ENCODE measurements at places on chromosomes 2 and 18.

DNA sequence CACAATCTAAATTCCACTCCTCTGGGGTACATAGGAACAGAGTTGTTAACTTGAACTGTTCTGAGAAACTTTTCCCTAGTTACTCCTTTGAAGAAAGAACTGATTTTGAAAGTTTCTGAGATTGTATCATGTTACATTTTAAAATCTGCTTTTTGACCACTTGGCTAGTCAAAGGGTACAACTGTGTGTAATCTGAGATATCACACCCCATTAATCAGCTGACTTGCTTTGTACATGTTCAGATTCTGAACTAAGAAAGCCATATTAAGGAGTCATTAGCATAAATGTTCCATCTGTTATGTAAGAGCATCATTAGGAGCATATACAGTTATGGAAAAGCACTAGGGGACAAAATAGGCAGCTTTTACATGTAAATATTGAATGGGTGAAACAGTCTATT, 3.8 kb upstream of the WDR35 start:
- no peak for DNase-seq

- DNase-seq = no peak
These were observed 11.5 kb upstream of the C2orf42 start for GRCh38 chr2:70202236-70202806.

DNA sequence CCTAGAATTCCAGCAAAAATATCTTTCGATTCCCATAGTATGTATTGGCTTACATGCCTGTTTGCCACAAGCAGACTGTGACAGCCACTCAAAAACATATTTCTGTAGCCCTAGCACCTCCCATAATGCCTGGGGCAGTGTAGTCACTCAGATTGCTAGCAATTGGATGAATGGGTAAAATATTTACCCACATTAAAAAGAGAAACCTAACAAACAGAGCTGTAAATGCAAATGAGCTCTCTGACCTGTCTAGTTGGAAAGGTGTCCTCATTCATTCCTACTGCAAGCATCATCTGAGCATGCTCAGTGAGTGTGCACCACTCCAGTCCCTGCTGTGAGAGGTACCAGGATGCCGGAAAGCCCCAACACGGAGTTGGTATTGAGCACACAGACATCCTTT, 234.0 kb upstream of the RAB12 start:
- no peak for DNase-seq

- no peak for DNase-seq
These were observed 23.2 kb upstream of the GORASP2 start for GRCh38 chr2:170905864-170906263.

- DNase-seq = peak; percentile 41
These were observed 135.3 kb downstream of the INSIG2 start for GRCh38 chr2:118223511-118223991.

- DNase-seq = peak; percentile 17
These were observed 175.6 kb downstream of the MC4R start for GRCh38 chr18:60196836-60197606.

DNA sequence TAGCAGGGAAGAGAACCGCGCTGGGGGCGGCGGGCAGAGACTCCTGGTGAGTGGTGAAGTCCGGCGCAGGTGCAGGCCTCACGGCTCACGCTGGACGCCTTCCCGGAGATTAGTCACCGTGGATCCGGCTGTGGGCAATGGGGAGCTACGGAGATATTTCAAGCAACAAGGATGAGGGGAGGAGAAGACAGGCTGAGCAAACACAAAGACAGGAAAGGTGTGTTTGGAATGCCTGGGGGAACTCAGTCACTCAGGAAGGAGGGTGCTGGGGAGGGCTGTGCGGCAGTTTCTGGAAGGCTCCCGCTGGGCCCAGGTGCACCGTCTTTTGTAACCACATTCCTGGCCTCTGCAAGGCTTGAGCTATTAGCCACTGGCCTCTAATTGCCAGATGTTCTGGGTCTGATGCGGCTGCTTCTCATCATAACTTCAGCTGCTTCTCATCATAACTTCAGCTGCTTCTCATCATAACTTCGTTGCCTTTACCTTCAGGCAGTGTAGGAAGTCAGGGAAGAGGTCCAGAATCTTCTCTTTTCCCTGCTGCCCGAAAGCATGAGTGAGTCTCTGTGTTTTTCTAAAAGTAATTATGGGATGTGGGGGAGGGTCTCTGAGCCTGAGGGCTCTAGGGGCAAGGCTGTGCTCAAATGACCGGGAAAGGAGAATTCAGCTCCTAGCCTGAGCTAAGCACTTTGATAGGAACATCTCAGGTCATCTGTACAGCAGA, 118.9 kb downstream of the PXDN start:
- peak; percentile 79 for DNase-seq

GRCh38 chr2:74447230-74447999, 5.7 kb upstream of the RTKN start:
- DNase-seq = no peak

DNA sequence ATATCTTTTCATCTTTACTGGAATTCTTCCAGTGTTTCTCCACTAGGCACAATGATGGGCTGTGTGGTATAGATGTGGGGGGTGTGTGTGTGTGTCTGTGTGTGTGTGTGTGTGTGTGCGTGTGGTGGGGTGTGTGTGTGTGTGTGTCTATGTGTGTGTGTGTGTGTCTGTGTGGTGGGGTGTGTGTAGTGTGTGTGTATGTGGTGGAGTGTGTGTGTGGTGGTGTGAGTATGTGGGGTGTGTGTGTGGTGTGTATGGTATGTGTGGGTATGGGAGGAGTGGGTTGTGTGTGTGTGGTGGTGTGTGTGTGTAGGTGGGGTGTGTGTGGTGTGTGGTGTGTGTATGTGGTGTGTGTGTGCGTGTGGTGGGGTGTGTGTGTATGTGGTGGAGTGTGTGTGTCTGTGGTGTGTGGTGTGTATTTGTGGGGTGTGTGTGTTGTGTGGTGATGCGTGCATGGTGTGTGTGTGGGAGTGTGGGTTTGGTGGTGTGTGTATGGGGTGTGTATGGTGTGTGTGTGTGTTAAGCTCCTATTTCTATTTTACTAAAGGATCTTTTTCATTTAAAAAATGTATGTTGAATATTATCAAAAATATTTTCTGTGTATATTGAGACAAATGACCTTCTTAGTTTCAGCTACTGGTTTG, 84.2 kb downstream of the IRS1 start:
- no peak for DNase-seq

- DNase-seq = no peak
These were observed 56.3 kb upstream of the FZD5 start for GRCh38 chr2:207825978-207826377.

GRCh38 chr2:241985986-241986329, 116.4 kb downstream of the RTP5 start:
- DNase-seq = no peak

DNA sequence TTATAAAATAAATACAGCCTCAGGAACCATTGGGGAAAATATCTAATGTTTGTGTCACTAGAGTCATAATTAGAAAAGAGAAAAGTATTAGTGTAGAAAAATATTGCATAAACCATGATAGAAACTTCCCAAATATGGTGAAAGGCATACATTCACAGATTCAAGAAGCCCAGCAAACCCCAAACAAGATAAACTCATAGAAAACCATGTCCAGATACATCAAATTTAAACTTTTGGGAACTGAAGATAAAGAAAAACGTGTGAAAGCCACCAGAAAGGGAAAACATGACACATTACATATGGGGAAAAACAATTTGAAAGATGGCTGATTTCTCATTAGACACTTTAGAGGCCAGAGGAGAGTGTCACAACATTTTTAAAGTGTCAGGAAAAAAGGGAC, 236.5 kb upstream of the FN1 start:
- no peak for DNase-seq

DNA sequence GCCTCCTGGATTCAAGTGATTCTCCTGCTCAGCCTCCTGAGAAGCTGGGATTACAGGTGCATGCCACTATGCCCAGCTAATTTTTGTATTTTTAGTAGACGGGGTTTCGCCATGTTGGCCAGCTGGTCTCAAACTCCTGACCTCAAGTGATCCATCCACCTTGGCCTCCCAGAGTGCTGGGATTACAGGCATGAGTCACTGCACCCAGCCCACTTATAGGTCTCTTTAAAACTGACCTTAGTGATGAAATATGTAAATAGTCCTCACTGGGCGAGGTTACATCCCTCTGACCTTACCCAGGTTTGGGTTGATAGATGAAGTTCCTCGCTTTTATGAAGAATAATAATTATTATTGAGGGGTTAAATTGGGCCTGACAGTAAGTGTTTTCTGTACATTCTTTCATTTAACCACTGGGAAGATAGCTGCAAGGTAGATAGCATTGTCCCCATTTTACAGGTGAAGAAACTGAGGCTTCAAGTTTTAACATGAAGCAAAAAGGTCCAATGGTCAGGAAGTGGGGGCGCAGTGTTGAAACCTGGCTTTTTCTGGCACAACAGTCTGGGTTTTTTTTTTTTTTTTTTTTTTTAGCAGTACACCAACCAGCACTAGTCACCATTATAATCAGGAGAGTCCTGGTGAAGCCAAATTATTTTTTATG, 174.8 kb upstream of the EPAS1 start:
- DNase-seq = no peak

DNA sequence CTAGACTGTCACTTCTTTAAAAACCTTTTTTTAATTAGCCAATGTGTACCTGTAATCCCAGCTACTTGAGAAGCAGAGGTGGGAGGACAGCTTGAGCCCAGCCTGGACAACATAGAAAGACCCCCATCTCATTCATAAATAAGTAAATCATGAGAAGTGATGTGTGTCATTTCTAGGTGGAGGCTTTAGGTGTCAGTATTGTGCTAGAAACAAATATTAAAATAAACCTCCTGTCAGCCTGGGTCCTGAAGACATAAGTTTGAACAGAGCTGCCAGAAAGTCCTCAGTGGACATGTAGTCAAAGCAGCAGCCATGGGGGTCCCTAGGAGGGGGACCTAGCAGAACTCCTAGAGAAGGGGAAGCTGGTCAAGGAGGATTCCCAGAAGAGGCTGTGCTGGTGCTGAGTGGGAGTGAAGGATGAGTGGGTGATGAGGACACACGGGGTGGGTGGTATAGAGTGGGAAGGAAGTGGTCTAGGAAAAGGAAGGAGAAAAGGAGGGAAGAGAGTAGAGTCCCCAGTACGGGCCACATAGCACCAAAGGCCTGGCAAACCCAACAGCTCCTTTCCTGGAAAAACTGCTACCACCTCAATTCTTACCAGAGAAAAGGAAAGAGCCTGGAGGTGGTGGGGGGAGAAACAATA, 316.6 kb upstream of the NCKAP5 start:
- peak; percentile 5 for DNase-seq

DNA sequence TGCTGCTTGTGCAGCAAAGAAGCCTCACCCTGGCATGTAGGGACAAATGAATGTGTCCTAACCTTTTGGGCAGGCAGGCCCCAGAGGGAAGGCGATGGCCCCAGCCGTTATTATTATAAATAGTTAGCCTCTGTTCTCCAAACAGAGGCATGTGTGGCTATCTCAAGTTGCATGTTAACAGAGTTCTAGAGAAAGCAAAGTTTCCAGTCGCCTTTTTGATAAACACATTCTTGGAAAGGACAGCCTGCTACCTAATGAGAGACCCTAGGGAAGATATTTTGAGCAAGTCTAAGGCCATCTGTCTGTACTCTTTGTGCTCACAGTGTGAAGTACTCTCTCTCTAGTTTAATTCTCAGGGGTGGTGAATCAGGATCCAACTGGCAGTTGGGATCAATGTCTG, 97.4 kb upstream of the FHL2 start:
- DNase-seq = no peak

GRCh38 chr2:460861-461260, 173.0 kb upstream of the ALKAL2 start:
- no peak for DNase-seq

- DNase-seq = no peak
These were observed at the start of gene LRRTM4 for GRCh38 chr2:77521931-77522470. TSS of gene LRRTM4 (minus strand) at chr2:77522376.

DNA sequence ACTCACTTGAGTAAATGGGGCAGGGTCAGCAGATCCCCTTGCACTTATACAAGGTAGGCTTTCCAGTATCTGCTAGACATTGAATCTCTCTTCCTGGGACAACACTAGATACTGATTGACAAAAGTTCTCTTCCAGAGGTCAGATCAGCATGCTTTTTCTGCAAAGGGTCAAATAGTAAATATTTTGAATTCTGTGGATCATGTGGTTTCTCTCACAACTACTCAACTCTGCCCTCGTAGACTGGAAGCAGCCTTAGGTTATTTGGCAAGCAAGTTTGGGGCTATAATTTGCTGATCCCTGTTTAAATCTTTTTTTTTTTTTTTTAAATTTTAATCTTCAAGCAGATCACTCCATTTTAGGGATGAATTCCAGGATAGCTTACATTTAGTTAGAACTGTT, 17.4 kb upstream of the NABP1 start:
- no peak for DNase-seq

- no peak for DNase-seq
These were observed 964 bp upstream of the GALNT3 start for GRCh38 chr2:165795011-165795410.

DNA sequence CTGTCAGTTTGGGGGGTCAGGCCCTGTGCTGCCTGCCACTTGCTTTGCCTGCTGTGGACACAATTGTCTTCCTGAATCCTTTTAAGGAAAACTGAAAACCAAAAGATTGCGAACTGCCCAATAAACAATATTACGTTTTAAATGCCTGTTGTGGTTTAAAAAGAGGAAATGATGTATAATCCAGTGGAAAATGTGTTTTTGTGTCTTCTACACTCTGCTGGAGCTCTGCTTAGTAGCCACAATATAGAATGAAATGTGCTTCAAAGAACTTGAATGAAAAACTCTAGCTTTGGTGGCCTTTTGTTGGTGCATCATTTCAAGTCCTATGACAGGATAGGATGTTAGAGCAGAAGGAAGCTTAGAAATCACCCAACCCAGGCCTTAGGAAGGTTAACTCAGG, 23.2 kb upstream of the CABYR start:
- no peak for DNase-seq

DNA sequence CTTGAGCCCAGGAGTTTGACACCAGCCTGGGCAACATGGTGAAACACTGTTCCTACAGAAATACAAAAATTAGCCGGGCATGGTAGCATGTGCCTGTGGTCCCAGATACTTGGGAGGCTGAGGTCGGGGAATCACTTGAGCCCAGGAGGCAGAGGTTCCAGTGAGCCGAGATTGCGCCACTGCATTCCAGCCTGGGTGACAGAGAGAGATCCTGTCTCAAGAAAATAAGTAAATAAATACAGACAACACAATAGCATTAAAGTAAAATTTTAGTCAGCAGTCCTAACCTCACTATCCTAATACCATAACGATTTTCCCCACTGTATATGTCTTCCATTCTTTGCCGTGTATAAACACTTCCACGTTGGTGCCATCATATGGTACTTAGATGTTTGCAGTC, 83.0 kb upstream of the MBOAT2 start:
- DNase-seq = no peak

DNA sequence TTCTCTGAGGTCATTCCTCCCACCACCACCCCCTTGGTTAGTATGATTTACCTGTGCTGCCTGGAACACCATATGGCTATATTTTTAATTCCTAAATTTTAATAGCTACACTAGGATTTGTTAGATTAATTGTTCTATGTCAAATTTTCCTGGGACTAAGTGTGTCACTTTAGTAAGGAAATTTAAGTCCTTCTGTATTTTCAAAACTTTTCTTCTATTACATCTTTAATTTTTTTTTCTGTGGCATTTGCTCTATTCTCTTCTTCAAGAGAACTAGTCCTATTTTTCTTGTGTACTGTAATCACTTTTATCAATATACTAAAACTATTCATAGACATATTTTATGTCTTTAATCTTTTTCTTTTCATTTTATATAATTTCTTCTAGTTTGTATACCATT, 456.9 kb downstream of the ARHGAP15 start:
- DNase-seq = no peak

GRCh38 chr2:47346107-47346506, 56.8 kb upstream of the MSH2 start:
- no peak for DNase-seq
